ENCODE measurements at places on chromosomes 5 and 9.

GRCh38 chr5:145941096-145941447 lies 4.7 kb downstream of the SH3RF2 start:
- DNase-seq = no peak

DNA sequence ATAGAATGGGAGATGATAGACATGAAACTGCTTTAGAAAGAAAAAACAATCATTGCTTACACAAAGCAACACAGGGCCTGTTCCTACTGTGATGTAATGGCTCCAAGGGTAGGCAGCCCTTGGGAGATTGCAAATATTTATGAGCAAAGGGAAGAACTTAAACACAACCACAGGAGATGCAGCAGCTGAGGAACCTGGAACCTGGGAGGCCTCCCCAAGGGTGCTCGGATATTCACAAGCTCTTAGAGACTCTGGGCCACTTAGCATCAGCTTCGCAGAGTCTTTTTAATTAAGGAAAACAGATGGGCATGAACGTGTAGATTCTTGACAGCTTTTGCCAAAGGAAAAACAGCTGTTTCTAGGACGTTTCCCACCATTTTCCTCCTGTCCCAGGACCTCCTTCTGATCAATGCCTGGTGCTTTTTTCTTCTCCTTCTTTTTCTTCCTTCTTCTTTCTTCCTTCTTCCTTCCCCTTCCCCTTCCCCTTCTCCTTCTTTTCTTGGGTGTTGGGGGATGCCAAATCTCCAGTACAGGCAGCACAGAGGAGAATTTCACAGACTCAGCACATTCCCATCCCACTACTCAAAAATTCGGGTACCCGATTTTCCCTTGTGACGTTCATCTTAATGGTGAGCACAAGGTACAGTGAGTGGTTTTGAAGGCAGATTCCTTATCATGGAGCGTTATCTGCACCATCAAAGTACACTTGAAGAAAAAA lies 28.1 kb upstream of the TCF7 start:
- no peak for DNase-seq

DNA sequence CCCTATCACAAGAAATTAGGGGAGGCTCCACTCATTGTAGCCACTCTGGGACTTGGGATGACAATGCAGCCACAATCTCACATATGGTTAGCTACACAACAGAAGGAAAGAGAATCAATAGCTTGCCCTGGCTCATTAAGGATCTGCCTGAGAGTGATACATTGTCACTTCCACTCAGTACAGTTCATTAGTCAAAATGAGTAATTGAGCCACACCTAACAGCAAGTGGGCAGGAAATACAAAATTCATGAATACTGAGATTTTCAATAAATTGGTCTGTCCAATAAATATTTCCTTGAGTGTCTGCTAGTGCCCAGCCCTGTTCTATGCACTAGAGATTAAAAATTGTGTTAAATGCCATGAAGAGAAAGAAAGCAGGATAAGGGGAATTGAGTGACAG lies 231.3 kb upstream of the NR4A3 start:
- DNase-seq = no peak

DNA sequence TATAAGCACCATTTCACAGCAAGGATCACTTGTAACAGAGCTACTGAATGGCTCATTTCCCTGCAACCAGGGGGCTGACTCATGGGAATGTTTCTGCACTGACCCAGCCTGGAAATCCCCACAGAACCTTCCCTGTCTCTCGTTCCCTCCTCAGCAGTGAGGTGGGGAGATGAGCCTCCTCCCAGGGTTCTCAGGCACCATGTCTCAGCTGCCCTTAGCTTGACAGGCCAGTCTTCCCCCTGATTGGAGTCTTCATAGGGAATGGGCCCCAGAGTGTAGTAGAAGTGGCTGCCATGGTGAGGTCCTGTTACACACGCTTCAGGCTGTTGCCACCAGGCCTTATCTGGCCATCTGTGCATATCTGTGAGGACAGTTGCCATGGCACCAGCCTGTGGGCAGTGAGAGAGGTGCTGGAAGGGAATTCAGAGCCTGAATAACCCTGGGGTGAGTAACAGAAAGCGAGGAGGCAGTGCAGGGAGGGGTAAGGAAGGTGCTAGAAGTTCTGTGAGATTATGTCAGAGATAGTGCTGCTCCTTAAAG lies 324.4 kb downstream of the ENC1 start:
- peak; percentile 60 for DNase-seq

GRCh38 chr5:88818296-88818695 lies 64.7 kb downstream of the MEF2C start:
- DNase-seq = no peak

GRCh38 chr9:98686961-98687855 lies 21.5 kb downstream of the GABBR2 start:
- DNase-seq = no peak

DNA sequence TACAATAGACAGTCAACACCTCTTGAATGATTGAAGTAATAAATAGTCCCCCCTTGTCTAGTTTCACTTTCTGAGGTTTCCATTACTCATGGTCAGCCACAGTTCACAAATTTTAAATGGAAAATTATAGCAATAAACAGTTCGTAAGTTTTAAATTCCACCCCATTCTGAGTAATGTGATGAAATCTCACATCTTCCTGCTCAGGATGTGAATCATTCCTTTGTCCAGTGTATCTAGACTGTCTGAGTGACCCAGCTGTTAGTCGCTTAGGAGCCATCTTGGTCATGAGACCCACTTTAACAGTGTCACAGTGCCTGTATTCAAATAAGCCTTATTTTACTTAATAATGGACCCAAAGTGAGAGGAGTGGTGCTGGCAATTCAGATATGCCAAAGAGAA lies 311.6 kb upstream of the PRR16 start:
- DNase-seq = peak; percentile 64

DNA sequence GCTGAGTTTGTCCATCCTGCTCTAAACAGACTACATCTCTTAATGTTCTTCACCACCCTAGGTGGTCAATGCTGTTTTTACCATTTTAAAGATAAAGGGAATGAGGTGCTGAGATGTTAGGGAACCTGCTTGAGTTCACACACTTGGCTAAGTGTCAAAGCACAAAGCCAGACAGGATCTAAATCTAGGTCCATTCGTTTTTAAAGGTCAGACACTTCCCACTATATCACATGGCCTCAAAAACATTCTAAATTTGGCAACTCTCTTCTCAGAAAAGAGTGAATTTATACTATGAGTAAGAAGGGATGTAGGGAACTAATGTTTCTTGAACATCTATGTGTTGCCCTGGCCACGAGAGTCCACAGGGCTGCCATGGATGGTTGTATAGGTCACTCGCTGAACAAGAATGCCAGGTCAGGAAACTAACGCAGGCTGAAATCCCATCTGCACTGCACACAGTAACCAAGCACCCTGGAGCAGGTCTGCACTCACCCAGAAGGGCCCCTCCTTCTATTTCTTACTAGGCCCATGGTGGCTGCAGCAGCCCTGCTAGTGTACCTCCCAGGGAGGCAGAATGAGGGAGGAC lies 213.0 kb downstream of the SPOCK1 start:
- no peak for DNase-seq

DNA sequence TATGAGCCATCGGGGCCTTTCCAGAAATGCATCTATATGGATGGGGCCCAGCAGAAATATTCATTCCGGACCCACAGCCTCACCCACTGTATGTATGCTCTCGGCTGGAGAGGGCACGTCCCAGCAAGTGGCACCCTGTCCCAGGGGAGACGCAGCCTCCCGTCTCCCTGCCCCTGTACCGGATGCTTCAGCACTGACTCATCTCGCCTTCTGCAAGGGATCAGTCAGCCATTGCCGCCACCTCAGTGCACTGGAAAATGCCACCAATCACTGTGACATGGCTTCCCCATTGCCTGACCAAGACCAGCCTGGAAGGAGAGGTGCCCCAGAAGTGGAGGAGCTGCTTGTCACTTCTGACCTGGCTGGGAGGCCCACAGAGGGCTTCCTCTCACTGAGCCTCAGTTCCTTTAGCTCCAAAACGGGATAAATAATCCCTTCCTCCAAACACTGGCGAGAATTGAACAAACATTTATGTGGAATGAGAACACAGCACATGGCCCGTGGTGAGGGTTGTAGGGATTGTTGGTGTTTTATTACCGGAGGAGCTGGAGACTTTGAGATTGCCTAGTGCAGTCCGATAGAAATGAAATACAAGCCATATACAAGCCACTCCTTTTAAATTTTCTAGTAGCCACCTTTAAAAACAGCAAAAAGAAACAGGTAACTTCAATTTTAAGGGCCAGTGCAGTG lies 43.9 kb upstream of the ORM1 start:
- DNase-seq = no peak

GRCh38 chr9:100485196-100485595 lies 12.2 kb downstream of the TMEFF1 start:
- DNase-seq = no peak

- no peak for DNase-seq
Measured at GRCh38 chr5:80060966-80061365, 25.8 kb downstream of the THBS4 start.

GRCh38 chr9:116942593-116943061 lies 255.5 kb downstream of the TRIM32 start:
- no peak for DNase-seq

DNA sequence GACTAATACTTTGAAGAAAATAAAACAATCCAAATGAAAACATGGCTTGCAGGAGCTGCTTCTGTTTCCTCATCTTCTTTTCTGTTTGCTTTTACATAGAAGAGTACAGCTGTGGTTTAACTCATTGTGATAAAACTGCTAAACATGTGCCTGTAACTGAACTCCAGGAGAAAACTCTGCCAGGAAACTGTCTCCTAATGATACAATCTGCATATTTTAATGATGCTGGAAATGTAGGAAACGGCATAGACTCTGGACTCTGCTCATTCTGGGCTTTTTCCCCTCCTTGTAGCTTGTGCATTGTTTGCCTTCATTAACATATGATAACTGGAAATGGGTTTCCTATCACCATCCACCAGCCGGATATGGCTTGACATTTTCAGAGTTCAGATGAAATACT lies 813.3 kb upstream of the WWC1 start:
- peak; percentile 43 for DNase-seq

DNA sequence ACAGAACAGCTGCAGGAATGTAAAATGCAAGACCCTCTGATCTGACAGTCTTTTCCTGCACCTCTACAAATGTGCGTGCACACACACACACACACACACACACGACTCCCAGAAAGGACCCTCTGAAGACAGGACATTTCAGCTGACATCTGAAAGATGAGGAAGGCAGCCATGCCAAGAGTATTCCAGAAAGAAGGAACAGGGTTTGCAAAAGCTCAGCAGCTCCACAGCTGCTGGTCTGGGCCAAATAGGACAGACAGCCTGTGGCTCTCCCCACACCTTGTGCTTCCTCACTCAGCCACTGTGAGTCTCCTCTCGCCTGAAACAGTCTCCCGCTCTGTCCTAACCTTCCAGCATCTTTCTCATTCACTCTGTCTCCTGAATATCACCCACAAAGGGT lies 189.0 kb downstream of the PALM2AKAP2 start:
- DNase-seq = no peak

- DNase-seq = no peak
Measured at GRCh38 chr5:3546028-3546427, 49.6 kb upstream of the IRX1 start.

DNA sequence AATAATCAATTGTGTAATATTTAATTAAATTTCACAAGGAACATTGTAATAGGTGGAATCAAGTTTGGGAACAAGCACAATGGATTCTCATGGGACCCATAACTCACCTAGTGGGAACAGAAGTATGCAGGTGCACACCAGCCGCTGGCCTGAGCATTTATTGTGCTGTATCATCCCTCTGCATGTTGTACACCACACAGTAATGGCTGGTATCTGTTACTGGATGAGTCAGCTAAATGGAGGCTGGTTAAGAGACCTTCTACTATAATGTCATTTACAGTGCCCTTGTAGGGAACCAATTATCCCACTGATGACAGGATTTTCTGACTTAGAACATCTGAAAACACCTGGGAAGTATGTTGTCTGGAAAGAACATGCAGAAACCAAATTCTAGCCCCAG lies 3.2 kb upstream of the MAP3K1 start:
- no peak for DNase-seq
